ENCODE measurements at places on chromosomes 1 and 21.

DNA sequence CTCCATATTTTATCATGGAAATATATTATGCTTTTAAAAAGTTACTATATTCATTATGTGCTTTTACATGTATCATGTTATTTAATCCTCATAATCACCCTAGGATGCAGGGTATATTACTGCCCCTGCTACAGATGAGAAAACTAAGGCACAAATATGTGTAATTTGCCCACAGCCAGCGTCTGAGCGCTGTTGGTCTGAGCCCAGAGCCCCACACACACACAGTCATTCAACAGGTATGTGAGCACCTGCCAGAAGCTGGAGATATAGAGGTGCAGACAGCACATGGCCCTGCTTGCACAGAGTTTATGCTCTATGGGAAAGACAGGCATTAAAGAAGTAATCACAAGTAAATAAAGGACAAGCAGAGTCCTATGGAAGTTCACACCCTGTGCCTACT lies 49.8 kb upstream of the SEC16B start:
- DNase-seq, result no peak

DNA sequence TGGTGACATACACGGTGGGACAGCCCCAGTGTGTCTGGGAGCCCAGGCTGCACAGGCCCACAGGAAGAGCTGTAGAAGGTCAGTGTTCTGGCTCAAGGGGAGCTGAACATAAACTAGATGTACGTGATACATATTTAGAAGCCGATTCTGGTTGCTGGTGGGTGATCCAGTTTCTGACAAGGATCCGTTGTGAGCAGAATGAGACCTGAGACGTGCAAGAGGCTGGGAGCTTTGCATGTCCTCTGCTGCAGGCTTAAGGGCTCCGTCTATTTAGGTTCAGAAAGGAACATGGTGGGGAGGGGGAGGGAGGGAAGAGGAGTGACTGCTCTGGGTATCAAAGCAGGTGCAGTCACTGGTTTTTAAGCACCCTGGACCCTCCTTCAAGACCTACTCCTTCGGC lies 18.6 kb downstream of the LRRC38 start:
- no peak for DNase-seq

DNA sequence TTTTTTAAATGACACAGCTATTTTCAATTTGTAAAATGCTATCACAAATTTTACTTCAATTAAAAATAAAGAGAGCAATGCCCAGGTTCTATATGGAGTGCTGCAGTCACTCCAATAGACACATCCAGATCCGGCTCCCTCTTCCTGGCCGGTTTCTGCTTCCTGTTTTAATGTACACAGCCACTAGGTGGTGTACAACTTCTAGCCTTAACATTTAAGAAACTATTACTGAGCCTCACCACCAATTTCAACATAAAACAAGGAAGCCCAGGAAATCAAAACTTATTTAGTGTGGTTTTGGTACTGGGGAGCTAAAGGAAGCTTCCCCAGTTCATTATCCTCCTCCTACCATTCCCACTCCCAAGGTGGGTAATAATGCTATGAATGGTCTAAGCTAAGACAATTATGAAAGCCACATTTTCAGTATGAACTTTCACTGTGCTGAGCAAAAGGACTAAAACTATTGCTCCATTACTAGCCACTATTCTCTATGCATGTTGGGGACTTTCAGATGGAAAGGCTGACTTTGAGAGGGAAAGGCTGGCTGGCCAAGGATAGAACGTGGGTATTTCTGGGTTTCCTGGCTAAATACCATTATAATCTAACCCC lies 25.5 kb upstream of the MTMR11 start:
- DNase-seq, result peak; percentile 75

DNA sequence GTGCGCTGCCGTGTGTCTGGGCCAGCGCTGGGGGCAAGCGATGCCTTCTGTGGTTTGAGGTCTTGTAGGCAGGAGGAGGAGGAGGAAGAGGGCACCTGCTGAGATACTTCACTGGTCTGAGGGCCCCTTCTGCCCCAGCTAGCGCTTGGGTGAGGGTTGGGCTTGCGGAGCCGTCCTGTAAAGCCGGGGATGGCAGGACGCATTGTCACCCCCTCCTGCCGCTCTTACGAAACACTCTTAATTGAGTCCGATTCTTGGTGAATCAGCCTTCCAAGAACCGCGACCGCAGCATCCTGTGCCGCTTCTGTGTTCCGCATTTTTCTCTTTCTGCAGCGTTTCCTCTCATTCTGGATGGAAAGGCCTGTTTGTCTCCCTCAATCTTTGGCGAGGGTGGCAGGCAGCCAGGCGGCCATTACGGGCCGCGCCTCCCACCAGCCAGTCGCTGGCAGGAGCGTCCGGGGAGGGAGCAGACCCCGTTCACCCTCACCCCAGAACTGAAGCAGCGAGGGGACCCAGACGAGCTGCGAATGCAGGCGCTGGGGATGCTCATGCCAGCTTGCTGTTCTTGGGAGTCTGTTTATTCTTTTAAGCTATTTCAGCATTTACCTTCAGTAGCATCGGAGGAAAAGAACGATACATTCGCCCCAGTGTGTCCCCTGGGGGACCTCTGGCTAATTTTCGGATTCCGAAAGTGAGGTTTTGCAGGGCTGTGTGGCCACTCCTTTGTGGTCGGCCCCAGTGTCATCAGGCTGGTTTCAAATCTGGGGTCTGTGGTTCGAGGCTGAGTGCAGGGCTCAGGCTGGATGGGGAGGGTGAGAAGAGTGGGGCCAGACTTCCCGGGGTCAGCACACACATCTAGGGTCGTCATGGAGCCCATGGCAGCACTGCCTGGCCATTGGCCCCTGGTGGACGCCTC lies 62.7 kb downstream of the SKI start:
- no peak for DNase-seq

- no peak for DNase-seq
Observed at GRCh38 chr1:76669624-76670315, 197.5 kb upstream of the ST6GALNAC5 start.

- DNase-seq, result no peak
Observed at GRCh38 chr1:50488876-50489275, 65.6 kb upstream of the DMRTA2 start.

GRCh38 chr1:220616836-220617235 lies 73.3 kb upstream of the C1orf115 start:
- no peak for DNase-seq

- DNase-seq, result no peak
Observed at GRCh38 chr1:239125893-239126292, 260.5 kb upstream of the CHRM3 start.

DNA sequence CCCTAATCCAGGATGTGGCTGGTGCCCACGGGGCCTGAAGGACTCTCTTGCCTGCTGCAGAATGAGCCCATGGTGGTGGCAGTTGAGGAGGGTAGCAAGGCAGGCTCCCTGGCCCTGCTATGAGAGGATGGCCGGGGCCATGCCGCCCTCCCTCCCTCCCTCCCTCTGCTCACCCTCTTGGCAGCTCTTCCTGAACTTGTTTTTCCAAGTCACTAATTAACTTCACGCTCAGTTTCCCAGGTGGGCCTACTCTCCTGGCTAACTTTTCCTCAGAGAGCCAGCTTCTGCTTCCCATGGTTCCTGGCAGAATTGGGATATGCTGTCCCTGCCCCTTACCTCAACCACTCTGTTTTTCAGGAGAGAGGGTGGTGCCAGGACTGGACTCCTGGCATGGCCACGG lies 10.2 kb downstream of the KCNC4 start:
- no peak for DNase-seq

DNA sequence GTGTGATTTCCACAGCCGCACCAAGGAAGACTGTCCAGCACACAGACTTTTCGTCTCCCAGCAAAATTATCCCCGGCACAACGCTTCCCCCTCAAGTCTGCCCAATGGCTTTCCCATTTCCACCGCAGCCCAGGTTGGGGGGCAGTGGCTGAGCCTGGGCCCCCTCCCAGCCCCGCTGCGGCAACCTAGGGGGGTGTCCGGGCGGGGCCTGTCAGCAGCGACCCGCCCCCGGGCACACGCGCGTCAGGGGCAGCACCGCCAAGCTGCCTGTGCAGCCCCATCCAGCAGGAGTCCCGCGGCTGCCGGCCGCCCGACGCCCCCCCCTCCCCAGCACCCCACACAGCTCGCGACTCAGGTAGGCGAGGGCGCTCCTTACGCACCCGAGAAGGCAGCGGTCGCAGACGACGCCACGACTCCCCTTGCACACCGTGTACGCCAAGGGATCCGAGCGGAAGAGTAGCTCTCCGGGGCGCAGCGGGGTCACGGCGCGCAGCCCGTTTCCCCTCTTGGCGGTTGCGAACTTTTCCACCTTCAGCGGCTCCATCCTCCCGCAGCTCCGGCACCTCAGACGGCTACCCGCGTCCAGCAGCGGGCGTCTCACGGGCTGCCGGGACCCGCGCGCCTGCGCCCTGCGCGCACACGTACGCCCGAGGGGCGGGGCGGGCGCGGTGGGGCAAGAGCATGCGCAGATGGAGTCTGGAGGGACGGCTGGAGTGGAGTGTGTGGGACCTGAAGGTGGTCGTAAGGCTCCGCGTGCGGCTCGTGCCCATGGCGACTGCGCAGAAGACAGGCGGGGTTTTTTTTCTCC lies at the start of gene SMYD3:
SMYD3 (minus strand) TSS at position 606 of the 808 bp plus-strand sequence.
- peak; percentile 58 for DNase-seq

DNA sequence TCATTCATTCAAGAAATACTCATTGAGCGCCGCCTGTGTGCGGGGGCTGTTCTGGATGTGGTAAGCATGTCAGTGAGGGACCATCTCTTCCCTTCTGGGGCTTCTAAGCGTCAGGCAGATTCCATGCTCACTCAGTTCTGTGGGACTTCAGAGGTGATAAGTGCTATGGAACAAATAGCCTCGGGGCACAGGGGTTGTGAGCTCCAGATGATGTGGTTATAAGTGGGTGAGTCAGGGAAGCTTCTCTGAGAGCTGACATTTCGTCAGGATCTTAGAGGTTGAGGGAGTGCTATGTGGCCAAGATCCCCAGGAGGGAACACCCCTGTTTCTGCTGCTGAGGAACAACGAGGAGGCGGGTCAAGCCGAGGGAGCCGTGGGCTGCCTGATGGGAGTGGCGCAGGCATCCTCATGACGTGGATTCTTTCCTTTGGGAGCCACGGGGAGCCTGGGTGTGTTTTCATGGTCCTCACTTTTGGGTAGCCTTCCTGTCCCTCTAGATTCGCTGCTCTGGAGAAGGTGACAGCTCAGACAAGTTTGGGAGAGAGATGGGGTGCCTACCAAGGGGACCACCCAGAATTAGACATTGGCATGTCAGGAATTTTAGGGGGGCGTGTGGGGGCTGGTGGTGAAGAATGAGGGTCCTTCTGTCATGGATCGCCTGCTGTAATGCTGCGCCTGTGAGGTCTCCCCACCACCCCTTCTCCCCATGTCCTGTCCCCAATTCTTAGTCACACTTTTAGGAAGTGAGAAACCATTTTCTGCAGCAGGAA lies 38.5 kb downstream of the HUNK start:
- DNase-seq, result no peak

- DNase-seq, result no peak
Observed at GRCh38 chr1:70400335-70400734, 10.7 kb upstream of the CTH start.

DNA sequence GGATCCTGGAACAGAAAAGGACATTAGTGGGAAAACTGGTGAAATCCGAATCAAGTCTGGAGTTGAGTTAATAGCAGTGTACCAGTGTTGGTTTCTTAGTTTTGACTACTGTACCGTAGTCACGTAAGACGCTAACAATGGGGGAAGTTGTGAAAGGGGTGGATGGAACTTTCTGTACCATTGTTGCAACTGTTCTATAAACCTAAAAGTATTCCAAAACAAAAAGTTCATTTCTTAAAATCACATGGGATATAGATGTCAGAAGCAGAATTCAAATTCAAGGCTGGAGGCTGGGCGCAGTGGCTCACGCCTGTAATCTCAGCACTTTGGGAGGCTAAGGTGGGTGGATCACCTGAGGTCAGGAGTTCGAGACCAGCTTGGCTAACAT lies 16.9 kb downstream of the ARHGEF19 start:
- no peak for DNase-seq

DNA sequence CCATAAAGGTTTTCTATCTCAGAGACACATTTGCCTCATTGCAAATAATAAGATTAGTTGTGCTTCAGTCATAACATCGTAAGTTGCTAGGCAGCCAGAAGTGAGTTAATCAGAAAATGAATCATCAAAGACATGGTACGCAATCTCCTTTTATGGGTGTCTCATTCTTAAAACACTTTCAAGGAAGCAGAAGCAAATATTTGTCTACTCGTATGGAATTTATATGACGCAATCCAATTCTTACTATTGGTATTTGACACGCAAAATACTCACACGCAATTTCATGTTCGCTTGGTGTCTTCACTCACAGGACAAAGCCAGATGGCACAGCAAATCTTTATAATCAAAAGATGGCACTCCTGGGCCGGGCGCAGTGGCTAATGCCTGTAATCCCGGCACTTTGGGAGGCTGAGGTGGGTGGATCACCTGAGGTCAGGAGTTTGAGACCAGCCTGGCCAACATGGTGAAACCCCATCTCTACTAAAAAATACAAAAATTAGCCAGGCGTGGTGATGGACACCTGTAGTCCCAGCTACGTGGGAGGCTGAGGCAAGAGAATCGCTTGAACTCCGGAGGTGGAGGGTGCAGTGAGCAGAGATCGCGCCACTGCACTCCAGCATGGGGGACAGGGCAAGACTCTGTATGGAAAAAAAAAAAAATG lies 56.4 kb downstream of the HLCS start:
- no peak for DNase-seq

- no peak for DNase-seq
Observed at GRCh38 chr1:9817734-9818133, 6.0 kb downstream of the CLSTN1 start.

DNA sequence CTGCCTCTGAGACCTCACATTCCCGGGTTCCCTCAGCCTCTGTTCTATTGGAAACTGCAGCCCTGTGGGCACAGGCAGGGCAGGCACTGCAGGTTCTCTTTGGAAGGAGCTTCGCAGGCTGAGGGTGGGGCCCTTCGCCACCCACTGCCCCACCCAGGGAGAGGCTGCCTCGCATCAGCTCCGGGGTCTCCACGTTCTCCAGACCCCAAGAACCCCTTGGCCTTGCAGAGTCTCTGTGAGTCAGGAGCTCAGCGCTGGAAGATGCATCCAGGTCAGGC lies 8.6 kb upstream of the C1orf159 start:
- DNase-seq, result no peak

- no peak for DNase-seq
Observed at GRCh38 chr1:159218649-159219636, 14.3 kb downstream of the ACKR1 start.

GRCh38 chr1:235403593-235403992 lies 36.4 kb downstream of the TBCE start:
- DNase-seq, result no peak

- no peak for DNase-seq
Observed at GRCh38 chr1:93641527-93641926, 40.1 kb downstream of the BCAR3 start.

GRCh38 chr1:113199760-113200455 lies 126.9 kb downstream of the LRIG2 start:
- DNase-seq, result no peak

GRCh38 chr1:228653748-228654147 lies 81.5 kb upstream of the RHOU start:
- no peak for DNase-seq

- DNase-seq, result no peak
Observed at GRCh38 chr21:46038871-46039397, 57.4 kb downstream of the COL6A1 start.

GRCh38 chr1:47229886-47230691 lies 1.9 kb downstream of the TAL1 start:
- no peak for DNase-seq

- DNase-seq, result no peak
Observed at GRCh38 chr1:214404154-214404553, 123.2 kb downstream of the SMYD2 start.

Measured in ureter (tissue), 1 donor.